ENCODE measurements at places on chromosomes 16 and 17. TPM values are rescaled to one million over a fixed set of nuclear protein-coding genes. Genes with fewer than 3 reads are reported as not detected.

- peaks cover 8% of the 10 kb centered on the region for H3K4me1 ChIP-seq
- no peak overlapping the region for H3K27ac ChIP-seq
- no peaks in the 10 kb centered on the region for H3K36me3 ChIP-seq
- H3K4me3 ChIP-seq: no peak overlapping the region
Observed at GRCh38 chr16:57711346-57711745, 16.7 kb downstream of the DRC7 start.

GRCh38 chr17:7858522-7858810 is 663 bp downstream of the CYB5D1 start:
- H3K4me1 ChIP-seq: peaks cover 11% of the 10 kb centered on the region
- H3K36me3 ChIP-seq: peaks cover 2% of the 10 kb centered on the region
- H3K27me3 ChIP-seq: no peaks in the 10 kb centered on the region

The LRRC37B gene
- 29.4 TPM for total RNA-seq

The KRT13 gene
- not detected for total RNA-seq

GRCh38 chr17:9729735-9730420 is 61.5 kb downstream of the DHRS7C start:
- H3K4me1 ChIP-seq: no peaks in the 10 kb centered on the region
- no peak overlapping the region for H3K4me3 ChIP-seq
- no peaks in the 10 kb centered on the region for H3K36me3 ChIP-seq
- DNase-seq: no peak
- H3K27ac ChIP-seq: no peak overlapping the region
